ENCODE measurements at places on chromosomes 6 and 20.

- DNase-seq, result no peak
These were observed 46.9 kb downstream of the OGFRL1 start for GRCh38 chr6:71335544-71335943.

DNA sequence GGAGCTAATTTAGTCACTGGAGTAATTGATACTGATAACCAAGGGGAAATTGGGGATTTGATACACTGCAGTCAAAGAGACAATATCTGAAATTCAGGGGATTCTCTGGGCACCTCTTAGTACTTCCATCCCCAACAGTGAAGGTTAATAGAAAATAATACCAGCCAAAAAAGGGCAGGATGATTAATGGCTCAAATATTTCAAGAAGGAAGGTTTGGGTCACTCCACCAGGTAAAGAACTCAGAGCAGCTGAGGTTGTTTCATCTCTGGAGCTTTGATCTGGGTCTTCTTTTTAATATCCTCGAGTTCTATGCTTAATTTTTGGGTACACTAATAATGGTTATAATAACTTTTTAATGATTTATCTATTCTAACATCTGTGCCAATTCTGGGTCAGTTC, 70.8 kb downstream of the CDKAL1 start:
- no peak for DNase-seq

DNA sequence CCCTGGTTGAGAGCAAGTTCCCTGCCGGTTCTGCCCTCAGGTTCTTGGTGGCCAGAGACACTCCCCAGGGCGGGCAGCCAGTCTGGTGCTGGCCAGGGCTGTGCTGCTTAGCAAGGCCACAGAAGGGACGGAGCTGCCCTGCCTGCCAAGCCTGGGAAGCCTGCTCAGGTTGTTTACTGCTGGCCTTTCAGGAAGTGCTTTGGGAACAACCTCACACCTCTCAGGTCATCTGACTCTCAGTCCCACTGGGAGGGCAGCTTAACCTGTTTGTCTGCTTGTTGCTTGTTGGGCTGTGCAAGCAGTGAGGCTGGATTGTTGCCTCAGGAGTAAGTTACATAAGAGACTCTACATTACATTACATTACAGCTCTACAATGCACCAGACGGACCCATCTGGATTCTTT, 75.8 kb upstream of the AFDN start:
- no peak for DNase-seq

DNA sequence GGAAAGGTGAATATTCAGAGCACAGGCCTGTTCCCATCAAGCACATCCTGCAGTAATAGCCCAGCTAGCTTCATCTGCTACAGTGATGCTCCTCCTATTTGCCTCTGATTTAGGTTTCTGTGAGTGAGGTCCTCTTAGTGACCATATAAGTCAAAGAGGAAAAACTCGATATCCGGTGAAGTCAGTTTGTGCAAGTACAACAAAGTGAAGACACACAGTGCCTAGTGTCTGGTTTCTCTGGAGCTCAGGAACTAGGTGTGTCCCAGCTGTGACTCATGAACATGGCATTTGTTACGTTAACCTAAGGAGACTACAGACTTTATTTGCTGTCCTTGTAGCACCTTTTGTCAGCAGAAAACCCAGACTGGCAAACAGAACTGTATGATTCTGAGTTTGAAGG, 33.9 kb downstream of the EDN1 start:
- DNase-seq, result no peak

DNA sequence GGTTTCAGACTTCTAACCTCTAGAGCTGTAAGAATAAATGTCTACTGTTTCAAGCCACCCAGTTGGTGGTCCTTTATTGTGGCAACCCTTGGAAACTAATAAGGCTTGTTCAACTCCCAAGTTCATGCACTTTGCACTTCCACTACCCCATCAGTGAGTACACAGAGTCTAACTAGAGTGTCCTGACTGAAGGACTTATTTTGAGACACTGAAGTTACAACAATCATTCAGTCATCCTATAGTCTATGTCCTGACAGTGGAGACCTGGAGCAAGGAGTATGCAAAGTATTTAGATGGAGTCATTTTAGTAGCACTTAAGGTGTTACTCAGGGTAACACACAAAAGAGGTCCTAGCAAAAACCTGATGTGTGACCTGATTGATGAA, 62.6 kb downstream of the VGLL2 start:
- DNase-seq, result no peak

DNA sequence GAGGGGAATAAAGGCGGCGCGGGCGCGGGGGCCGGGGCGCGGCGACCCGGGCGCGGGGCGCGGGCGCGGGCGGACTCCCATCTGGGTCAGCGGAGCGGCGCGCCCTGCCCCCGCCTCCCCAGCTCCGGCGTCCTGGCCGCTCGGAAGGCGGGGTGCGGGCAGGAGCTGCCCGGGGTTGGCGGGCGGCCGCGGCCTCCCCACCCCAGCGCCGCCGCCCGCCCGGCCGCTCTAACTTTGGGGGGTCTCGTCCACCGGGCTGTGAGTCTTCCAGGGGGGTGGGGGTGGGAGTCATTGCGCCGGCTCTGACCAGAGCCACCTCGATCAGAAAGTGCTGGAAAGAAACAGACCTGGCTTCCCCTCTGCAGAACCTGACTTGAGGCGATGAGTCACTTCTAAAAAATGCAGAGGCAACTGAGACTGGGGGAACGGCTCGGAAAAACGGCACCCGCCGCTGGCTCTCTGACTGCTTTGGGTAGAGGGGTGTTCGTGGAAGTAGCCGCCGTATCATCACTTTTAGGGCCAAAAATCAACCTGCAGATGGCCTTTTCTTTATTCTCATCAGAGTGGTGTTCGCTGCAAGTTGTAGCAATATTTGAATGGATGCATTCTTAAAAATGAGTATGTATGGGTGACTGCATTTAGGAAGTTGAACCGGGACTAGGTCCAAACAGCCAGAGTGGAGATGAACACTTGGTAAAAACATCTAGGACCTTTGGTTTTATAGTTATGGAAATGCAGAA, 667 bp downstream of the CAP2 start:
- DNase-seq, result no peak

DNA sequence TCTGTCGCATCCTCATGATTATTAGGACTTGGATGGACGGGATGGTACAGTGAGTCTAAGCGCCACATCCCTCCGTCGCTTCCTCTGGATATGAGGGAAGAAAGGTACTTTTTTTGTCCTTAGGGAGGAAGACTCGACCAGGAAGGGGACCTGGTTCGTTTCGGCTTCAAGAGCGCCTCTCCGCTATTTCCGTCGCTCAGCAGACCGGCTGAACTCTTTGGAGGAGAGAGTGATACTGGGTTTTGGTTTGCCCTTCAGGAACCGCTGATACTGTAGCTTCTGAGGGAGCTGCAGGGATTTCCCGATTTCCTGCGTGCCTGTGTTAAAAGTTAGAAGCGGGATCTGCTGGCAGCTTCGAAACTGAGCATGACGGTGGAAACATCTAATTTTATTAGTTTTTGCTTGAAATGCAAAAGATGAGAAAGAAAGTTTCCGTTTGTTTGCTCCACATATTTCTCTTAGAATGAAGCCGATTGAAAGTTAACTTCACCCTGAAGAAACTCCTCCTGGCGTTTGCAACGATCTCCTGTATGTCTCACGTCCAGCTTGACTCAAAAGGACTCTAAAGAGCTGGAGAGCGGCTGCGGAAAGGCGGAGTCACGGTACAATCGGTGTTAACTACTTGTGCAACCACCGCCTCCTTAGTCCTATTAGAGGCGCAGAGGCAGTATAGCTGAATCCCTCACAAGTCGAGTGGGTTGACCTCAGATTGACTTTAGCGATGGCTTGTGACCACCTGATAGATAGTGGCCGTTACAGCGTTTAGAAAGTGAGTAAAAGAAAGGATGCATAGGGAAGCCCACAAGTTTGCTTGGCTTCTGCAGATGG, 129.4 kb downstream of the TRIM27 start:
- DNase-seq, result no peak

- DNase-seq, result no peak
These were observed 78.3 kb downstream of the ME1 start for GRCh38 chr6:83352424-83353061.

GRCh38 chr6:22631091-22631490, 61.7 kb downstream of the HDGFL1 start:
- DNase-seq, result no peak

DNA sequence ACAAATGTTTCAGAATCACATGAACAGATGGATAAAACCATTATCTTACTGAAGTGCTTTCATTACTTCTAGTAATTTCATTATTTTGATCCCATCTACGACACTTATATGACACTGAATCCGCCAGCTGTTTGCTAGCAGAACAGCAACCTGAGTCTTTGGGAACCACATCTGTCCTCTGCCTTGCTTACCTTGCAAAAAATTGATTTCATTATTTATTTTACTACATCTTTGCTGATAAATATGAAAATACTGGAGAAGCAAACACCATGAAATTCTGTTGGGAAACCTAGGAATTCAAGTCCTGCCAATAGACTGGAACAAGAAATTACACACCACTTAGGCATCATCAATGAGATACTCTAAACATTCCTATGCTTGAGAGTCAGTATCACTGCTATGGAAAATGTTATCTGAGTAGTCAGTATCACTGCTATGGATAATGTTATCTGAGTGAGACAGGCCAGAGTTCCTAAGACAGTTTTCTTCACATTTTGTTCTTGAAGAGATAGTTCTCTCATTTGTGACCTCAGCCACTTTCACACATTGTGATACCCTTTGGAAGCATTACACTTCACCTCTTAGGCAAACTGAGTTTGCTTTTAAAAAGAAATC, 91.9 kb downstream of the PDE10A start:
- DNase-seq, result no peak

DNA sequence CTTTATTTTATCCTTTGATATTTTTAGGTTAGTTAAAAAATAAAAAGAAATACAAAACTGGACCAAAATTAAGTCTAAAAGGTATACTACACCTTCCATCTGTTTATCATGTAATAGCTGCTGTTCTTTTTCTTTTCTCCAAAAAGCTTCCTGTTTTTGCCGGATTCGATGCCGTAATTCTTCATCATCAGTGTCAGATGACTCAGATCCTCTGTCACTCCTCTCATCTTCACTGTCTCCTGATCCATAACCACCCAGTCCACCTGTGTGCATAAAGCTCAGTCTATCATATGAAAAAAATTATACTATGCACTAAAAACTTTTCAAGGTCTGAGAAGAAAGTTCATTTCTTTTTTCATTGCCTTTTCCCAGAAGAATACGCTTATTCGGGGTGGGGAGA, 8.5 kb upstream of the COQ3 start:
- no peak for DNase-seq

GRCh38 chr6:12096342-12096741, 84.2 kb downstream of the HIVEP1 start:
- no peak for DNase-seq

GRCh38 chr6:104640150-104640700, 219.5 kb downstream of the HACE1 start:
- DNase-seq, result no peak

GRCh38 chr6:116564921-116565872, 6.1 kb upstream of the RWDD1 start:
- no peak for DNase-seq

GRCh38 chr6:133368664-133369063, 127.5 kb downstream of the EYA4 start:
- no peak for DNase-seq

DNA sequence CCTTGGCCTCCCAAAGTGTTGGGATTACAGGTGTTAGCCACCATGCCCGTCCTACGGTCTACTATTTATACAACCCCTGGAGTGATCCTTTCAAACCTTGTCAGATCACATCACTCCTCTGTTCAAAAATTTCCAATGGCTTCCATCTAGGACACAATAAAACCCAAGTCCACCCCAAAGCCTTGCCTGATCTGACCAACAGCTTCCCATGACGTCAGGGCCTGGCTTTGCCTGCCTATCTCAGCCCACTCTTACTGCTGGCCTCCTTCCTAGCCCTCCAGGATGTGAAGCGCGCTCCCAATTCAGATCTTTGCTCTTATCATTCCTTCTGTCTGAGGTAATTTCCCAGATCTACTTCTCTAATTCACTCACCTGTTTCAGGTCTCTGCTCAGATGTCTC, 128.4 kb downstream of the LINC00237 start:
- no peak for DNase-seq

DNA sequence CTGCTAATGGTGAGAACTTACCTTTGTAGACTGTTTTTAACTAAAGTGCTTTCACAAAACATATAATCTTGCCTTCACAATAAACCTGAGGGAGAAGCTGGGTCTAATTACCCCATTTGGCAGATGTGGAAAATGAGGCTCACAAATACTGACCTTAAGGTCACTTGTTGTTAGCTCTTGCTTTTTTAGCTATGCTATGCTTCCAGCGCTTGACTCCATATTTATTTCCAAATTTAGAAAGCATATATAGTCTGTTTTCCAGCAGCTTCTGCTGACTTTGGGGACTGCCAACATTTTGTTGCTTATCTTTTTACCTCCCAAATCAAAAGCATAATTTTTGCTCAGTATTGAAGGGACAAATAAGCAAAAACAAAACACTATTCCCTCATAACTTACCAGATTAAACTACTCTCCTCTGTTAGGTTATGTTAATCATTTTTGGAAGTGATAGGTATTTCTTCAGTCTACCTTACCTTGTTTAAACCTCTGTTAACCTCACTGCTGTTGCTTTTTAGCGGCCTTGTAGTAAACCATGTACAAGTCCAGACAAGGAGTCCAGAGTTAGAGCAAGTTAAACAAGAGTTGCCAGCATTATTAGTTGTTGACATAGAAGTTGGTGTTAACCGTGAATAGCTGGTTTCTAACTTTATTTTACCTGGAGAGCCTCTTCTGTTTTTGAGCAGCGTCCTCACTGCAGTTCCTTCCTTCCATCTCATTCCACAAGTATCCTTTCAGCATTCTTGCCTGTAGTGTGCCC, 4.9 kb upstream of the BTBD3 start:
- no peak for DNase-seq

DNA sequence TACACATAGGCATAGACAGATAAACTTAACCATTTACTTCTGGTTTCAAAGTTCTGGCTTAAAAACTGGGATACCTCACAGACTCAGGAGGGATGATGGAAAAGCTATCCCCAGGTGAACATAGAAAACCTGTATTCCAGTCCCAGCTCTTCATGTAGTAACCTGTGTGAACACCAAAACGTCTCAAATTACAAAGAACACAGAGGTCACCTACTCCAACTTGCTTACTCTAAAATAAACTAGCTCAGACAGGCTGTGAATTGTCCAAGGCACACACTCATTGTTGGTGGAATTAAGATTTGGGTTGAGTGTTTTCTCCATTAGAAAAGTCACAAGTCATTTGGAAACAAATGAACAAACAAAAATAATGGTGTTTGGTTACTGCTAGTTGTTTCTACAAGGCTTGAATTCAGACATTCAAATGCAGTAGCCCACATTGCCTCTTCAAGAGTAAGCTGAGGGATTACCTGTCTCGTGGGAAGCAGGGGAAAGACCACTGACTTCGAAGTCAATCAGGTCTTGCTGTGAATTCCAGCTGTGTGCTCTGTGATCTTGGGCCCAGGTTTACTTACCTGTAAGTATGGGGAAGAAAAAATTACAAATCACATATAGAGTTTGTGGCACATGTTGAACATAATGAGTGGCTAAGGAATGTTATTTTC, 48.2 kb upstream of the LRRC1 start:
- no peak for DNase-seq

DNA sequence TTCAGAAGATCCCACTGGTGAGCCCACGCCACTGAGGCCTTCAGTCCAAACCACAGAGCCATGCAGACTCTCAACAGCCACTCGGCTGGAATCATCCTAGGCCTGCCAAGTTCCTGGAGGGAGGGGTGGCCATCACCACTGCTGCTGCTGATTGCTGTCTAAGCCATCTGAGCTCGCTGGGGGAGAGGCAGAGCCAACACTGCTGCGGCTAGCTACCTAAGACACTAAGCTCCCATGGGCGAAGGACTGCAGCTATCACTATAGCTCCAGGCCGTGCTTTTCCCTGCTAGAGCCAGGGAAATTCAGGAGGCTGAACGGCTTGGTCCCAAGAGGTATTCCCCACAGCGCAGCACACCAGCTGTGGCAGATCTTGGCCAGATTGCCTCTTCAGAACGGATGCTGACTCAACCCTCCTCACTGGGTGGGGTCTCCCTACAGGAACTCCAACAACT, 73.6 kb downstream of the TBC1D32 start:
- DNase-seq, result no peak

All from SK-N-MC (cell line).